Naive thymus-derived CD8-positive, alpha-beta T cell (primary cell): ENCODE measurements at places on chromosomes 1 and 21.

DNA sequence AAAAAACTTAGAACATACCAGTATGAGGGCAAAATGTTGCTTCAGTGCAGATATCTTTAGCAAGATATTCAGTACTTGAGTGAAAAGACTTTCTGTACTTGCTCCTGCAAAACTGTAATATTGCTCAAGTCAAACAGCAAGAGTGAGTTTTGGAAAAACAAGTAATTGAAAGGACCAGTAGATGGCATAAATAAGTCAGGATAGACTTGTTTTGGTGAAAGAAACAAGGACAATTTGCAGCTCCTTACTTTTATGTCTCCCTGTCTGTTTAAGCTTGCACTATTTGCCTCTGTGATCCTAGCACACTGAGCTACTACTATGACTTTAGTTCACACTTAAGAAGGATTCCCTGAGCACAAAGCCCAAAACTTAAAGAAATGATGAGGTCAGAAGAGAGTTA, 39.1 kb downstream of the IFI44 start:
- no peak for DNase-seq
- peaks cover 4% of the 10 kb centered on the region for H3K27me3 ChIP-seq
- H3K27ac ChIP-seq, result no peak overlapping the region

DNA sequence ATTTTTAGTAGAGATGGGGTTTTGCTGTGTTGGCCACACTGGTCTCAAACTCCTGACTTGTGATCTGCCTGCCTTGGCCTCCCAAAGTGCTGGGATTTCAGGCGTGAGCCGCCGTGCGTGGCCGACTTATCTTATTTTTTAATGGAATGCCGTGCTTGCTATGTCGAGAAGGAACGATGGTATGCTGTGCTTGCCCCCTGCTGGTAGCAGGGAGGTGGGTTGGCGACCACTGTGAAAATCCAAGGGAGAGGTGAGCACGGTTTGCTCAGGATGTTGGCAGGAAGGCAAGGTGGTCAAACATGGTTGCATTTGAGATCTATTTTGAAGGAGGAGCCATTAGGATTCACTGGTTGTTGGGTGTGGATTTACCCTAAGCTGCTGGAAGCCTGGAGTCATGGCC, 45.8 kb upstream of the RCC2 start:
- no peaks in the 10 kb centered on the region for H3K4me1 ChIP-seq
- H3K4me3 ChIP-seq, result no peak overlapping the region
- DNase-seq, result no peak
- no peaks in the 10 kb centered on the region for H3K36me3 ChIP-seq
- peaks cover 6% of the 10 kb centered on the region for H3K27me3 ChIP-seq

DNA sequence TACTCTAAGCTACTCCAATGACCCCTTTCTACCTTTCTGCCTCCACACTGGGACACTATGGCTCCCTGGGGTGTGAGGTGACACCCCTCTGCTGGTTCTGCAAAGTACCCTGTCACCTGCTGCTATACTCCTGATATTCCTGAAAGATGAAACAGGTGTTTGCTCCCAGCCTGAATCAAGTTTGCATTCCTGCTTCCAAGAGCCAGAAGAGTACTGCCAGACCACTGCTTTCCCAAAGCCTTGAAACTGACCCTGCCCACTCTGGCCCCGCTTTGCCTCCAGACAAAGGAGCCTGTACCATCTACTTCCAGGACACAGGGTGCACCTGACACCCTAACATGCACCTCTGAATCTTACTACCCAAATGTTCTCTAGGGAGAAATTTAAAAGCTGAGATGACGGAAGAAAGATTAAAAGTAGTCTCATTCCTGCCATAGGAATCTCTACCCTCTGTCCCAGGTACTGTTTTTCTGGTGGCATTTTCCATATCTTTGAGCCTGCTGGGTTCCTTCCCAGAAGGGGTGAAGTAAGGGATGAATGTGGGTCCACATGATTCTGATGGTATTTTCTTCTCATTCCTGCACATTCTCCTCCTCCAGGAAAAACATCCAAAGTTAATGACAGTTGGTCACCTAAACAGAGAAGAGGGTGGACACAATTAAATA, 70.3 kb upstream of the DUSP10 start:
- H3K27ac ChIP-seq, result no peak overlapping the region
- no peaks in the 10 kb centered on the region for H3K36me3 ChIP-seq
- DNase-seq, result no peak
- no peak overlapping the region for H3K4me3 ChIP-seq
- H3K4me1 ChIP-seq, result peaks cover 25% of the 10 kb centered on the region
- H3K27me3 ChIP-seq, result peaks cover 3% of the 10 kb centered on the region

- peaks cover 8% of the 10 kb centered on the region for H3K4me1 ChIP-seq
- no peak overlapping the region for H3K27ac ChIP-seq
- no peak for DNase-seq
- no peak overlapping the region for H3K4me3 ChIP-seq
- no peaks in the 10 kb centered on the region for H3K27me3 ChIP-seq
- H3K36me3 ChIP-seq, result no peaks in the 10 kb centered on the region
Observed at GRCh38 chr1:11301601-11302000, 28.6 kb downstream of the UBIAD1 start.

DNA sequence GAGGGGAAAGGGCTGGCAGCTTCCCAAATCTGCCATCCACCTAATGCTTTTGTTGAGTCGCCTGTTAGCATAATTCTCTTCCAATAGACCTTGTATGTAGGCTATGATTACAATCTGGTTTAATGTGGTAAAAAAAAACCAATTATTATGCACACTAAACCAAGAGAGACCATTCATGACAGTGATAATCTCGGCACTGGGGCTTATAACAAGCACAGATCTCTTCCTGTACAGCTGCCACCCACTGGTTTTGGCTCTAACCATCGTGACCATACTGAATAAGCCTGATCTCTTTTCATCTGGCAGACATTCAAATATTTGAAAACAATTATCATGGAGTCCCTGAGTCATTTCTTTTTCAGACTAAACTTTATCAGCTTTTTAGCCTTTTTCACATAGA, 12.0 kb upstream of the SYT14 start:
- H3K27me3 ChIP-seq, result peaks cover 26% of the 10 kb centered on the region
- no peak for DNase-seq
- no peak overlapping the region for H3K4me3 ChIP-seq
- H3K27ac ChIP-seq, result no peak overlapping the region
- no peaks in the 10 kb centered on the region for H3K4me1 ChIP-seq
- peaks cover 5% of the 10 kb centered on the region for H3K36me3 ChIP-seq

GRCh38 chr21:42672699-42673458, 19.5 kb downstream of the PDE9A start:
- no peaks in the 10 kb centered on the region for H3K27me3 ChIP-seq
- H3K36me3 ChIP-seq, result no peaks in the 10 kb centered on the region
- H3K4me3 ChIP-seq, result no peak overlapping the region
- H3K27ac ChIP-seq, result peak overlapping the region; percentile 73

GRCh38 chr1:18341291-18342069, 139.2 kb upstream of the KLHDC7A start:
- H3K27ac ChIP-seq, result no peak overlapping the region
- DNase-seq, result no peak
- no peak overlapping the region for H3K4me3 ChIP-seq
- no peaks in the 10 kb centered on the region for H3K27me3 ChIP-seq

DNA sequence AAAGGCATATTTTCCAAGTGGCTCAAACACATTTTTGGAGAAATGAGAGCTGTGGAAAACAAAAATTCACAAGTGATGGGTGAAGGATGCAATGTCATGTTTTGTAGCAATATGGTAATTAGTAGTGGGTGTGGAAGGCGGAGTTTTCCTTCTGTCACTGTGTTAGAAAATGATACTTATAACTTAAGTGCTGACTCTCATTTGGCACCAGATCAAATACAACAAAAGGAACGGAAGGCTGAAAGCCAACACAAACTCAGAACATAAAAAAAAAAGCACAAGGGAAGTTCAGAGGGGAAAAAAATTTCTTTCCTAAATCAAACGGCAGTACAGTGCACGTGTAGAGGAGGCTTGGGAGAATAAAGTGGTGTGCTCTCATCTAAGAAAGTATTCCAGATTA, at the start of gene TNFSF18:
Gene TNFSF18, minus strand, starts transcription at position 77 of the 400 bp plus-strand sequence. Its CDS starts 45 bp downstream, at position 32.
- H3K4me1 ChIP-seq, result peaks cover 8% of the 10 kb centered on the region
- no peak within 1 kb of the TSS for H3K4me3 ChIP-seq
- H3K27ac ChIP-seq, result peak within 1 kb of the TSS; percentile 4
- no peaks in the 10 kb centered on the region for H3K36me3 ChIP-seq
- no peaks in the 10 kb centered on the region for H3K27me3 ChIP-seq
